ENCODE measurements at places on chromosomes 12 and 14.

- DNase-seq = no peak
Measured at GRCh38 chr14:52848626-52849025, 57.2 kb upstream of the GNPNAT1 start.

DNA sequence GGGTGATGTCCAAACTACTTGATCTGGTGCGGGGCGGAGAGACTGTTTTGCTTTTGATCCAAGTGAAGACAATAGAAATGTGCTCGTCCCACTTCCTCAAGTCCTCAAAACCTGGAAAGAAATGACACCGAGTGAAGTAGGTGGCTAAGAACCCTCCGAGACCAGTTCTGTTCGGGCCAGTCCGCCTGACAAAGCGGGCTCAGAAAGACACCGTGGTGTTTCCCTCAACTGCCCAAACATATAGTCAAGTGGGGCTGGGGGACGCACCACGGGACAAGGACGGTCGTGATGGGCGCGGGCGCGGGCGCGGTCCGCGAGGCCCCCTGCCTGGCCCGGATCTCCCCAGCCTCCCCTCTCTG lies 1.6 kb downstream of the PHLDA1 start:
- no peak for DNase-seq

- DNase-seq = no peak
Measured at GRCh38 chr12:107287436-107288413, 194.4 kb upstream of the CRY1 start.

DNA sequence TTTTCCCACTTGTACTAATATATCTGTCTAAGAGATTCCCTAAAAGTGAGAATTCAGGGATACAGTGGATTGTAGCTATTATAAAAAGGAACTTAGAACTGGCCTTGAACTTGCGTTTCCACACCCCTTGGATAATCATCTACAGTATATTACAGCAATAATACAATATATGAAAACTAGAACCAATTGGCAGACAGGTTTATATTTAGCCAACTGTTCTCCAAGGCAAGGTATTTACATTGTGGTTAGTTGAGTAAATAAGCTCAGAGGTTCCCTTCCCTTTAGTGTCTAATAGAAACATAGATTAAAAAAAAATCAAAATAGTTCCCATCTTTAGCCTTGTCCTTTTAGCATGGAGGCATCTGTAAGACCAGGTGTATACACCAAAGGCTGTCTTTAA lies 42.1 kb downstream of the LIMA1 start:
- DNase-seq = no peak

DNA sequence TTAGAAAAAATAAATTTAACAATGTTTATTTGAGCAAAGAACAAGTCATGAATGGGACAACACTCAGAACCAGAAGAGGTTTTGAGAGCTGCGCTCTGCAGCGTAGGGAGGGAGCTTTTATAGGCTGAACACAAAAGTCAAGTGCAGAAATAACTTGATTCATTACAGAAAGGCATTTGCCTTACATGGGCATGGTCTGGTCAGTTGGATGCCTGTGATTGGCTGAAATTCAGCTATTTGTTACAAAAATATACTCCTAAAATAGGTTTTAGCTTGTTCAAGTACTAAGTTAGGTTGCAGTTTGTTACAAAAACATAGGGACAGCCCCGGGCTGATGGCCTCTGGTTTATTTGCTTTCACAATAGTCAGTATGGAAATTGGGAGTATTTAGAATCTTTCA lies 118.0 kb downstream of the NUAK1 start:
- no peak for DNase-seq

DNA sequence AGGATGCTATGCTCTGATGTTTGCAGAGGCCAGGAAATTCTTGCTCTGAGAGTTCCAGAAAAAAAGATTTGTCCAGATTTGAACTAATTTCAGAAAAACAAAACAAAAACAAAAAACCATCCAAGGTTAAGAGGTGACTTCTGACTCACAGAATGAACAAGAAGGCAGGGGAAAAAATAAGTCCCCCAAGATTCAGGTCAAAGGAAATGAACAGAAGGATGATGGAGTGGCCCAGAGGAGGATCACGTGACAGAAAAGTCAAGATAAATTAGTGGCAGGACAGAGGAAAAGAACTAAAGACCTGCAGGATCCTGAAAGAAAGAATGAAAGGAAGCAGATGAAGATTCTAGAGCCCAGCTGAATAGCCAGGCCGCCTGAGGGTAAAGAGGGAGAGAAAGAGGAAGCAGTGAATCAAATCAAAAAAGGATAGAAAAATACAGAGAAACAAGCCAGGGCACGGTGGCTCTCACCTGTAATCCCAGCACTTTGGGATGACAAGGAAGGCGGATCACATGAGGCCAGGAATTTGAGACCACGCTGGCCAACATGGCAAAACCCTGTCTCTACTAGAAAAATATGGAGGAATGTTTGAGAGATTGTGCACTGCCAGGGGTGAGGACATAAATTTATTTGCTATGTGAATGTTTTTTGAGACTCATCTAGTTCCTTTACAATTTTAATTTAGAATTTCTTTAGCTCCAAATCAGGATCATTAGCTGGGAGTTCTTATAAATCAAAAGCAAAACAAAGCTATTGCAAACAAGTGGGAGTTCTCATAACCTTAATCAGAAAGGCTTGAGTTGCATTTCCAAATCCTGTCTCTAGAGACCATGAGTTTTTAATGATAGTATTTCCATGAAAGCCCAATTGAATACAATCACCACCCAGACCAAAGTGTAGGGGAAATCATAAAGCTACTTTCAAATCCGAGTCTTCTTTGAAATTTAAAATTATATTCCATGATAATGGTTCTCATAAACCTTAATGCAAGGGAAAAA lies 217.1 kb upstream of the PLEKHG7 start:
- no peak for DNase-seq

GRCh38 chr14:91059576-91060350 lies 678 bp downstream of the RPS6KA5 start:
- peak; percentile 13 for DNase-seq

GRCh38 chr14:24329073-24329663 lies 5.7 kb downstream of the ADCY4 start:
- no peak for DNase-seq

GRCh38 chr14:31745741-31746140 lies 184.5 kb downstream of the NUBPL start:
- DNase-seq = no peak

GRCh38 chr12:42810006-42810405 lies 220.5 kb upstream of the PRICKLE1 start:
- no peak for DNase-seq

DNA sequence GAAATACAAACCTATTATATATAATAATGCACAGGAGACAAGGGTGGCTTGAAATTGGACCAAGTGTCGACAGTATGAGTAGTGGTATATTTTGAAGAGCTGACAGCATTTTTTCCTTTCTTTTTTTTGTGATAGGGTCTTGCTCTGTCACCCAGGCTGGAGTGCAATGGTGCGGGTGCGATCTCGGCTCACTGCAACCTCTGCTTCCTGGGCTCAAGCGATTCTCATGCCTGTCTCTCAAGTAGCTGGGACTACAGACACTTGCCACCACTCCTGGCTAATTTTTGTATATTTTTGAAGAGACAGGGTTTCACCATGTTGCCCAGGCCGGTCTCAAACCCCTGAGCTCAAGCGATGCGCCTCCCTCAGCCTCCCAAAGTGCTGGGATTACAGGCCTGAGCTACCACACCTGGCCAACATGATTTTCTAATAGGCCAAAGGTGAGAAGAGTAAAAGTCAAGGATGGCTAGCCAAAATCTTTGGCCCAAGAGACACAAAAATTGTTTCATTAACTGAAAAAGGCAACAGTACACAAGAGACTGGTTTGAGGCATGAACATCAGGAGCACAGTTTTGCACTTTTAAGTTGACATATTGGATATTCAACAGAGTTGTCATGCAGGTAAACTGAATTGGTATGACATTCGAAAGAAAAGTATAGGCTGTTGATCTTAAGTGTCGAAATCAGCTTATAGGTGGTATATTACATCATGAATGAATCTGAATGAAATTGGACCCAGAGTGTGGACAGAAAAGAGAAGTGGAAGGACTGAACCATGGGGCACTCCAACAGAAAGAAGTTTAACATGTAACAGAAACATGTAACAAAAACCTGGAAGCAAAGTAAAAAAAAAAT lies 12.5 kb downstream of the HNRNPC start:
- DNase-seq = no peak

DNA sequence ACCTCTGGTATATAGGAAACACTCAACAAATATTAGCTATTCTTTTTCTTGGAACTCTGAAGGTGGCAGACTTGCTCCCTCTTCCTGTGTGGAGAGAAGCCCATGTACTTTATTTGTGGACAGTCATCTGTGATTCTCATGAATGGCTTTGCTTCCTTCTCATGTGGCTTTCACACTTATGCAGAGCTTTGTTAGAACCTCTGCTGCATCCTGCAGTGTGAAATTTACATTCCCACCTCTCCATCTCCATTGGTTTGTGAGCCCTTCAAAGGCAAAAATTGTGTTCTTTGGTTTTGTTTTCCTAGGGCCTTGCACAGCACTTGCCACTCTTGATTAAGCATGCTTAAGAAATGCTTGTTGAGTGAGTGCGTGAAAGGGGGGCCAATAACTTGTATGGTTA lies 51.9 kb downstream of the BICD1 start:
- DNase-seq = no peak

DNA sequence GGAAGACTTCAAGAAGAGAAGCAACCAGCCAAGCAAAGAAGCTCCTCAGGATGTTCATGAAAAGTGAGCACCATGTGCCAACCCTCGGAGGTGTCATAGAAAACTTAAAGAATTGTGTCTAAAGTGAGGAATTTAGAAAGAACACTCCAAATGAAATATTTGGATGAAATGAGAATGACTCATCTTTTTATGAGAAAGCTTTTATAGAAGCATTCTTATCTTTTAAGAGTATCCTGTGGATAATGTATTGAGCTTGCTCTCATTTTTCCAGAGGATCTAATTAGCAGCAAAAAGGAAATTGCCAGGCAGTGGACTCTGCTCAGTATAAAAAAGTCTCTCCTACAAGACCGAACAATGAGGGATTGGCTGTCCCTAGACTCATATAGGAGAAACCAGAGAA lies 454.9 kb downstream of the LRIG3 start:
- no peak for DNase-seq

DNA sequence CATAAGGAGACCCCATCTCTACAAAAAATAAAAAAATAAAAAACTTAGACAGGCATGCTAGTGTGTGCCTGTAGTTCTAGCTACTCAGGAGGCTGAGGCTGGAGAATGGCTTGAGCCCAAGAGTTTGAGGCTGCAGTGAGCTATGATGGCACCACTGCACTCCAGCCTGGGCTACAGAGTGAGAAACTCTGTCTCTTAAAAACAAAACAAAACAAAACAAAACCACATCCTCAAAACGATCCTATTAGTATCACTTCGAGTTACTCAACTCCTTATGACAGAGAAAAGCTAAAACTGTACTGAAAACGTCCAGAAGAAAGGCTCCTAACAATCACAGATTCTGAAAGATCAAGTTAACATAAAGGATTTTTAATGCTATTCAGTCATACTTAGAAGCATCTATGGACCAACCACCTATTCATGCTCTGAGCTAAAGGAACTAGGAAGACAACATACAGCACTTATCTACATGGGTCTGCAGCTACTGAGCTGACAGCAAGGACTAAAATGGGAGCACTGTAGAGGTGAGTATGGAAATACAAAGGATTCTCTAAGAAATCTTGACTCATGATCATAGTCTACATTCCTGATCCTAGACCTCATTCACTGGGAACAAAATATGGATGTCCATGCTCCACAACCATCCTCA lies 75.3 kb upstream of the DUSP6 start:
- no peak for DNase-seq

DNA sequence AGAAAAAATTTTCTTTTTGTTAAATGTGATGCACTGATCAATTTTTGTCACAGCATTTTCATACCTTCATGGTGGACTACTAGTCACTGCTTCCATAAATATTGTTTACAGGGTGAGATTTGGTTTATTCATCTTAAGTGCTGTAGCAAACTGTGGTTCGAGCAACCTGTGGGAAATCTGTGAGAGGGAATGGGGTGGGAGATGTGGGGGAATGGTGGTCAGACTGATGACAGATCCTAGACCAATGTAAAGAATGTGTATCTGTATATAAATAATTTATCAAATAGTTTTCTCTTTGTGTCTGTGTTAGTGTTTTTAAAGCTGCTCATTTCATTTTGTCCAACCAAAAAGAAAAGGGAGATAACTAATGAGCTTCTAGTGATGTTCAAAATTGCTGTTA lies 26.7 kb downstream of the CSRP2 start:
- DNase-seq = no peak

DNA sequence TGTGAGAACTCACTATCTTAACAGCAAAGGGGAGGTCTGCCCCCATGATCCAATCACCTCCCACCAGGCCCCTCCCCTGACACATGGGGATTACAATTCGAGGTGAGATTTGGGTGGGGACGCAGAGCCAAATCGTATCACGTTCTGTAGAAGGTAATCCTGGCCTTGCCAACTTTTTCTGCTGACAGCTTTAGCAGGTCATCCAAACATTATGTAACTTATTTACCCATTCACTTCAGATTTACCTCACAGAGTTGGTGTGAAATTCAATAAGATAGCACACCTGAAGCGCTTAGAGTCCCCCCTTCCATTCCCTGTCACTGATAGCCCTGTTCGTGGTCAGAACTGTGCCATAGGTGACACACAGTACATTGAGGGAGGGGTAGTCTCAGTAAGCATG lies 219.1 kb downstream of the FBXL14 start:
- DNase-seq = no peak

DNA sequence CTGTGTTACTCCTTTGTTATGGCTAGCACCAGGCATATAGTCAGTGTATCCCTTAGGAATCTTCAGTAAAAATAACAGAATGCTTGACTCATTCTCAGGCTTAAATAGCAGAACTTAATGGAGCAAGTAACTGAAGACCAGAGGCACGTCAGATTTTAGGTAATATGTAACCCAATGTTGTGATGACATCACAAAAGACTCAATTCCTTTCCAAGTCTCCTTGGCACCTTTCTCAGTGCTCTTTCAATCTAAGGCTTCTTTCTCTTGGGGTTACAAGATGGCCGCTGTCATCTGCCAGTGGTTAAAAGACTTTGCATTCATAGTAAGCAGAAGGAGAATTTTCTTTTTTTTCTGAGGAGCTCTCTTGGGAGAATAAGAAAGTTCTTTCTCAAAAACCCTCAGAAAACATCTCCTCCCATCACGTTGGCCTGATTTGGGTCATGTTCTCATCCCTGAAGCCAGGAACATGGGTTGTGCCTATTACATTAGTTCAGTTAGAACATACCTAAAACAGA lies 33.4 kb upstream of the DCN start:
- DNase-seq = no peak

- DNase-seq = no peak
Measured at GRCh38 chr12:50419112-50419909, 18.6 kb downstream of the LARP4 start.

- no peak for DNase-seq
Measured at GRCh38 chr14:54893151-54893760, 9.4 kb downstream of the GCH1 start.

DNA sequence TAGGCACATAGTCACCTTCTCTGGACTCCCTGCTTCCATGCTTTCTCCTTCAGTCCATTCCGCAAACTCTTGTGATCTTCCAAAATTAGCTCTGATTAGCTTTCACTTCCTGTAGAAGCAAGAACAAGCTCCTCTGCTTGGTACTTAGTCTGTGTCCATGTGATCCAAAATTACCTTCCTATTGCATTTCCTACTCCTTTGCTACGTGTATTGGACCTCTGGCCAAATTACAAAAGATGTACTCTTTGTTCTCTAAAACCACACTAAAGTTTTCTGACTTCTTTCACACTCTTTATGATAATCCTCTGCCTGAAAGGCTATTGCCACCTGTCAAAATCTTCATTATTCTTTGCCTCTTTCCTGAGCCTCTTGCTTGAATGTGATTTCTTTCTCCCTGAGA lies 786 bp upstream of the TSFM start:
- DNase-seq = no peak
